ENCODE measurements at places on chromosomes 6 and 20. TPM values are rescaled to one million over a fixed set of nuclear protein-coding genes. Genes with fewer than 3 reads are reported as not detected.

GRCh38 chr6:44072452-44072958, 54.7 kb downstream of the MRPL14 start:
- DNase-seq = no peak

DNA sequence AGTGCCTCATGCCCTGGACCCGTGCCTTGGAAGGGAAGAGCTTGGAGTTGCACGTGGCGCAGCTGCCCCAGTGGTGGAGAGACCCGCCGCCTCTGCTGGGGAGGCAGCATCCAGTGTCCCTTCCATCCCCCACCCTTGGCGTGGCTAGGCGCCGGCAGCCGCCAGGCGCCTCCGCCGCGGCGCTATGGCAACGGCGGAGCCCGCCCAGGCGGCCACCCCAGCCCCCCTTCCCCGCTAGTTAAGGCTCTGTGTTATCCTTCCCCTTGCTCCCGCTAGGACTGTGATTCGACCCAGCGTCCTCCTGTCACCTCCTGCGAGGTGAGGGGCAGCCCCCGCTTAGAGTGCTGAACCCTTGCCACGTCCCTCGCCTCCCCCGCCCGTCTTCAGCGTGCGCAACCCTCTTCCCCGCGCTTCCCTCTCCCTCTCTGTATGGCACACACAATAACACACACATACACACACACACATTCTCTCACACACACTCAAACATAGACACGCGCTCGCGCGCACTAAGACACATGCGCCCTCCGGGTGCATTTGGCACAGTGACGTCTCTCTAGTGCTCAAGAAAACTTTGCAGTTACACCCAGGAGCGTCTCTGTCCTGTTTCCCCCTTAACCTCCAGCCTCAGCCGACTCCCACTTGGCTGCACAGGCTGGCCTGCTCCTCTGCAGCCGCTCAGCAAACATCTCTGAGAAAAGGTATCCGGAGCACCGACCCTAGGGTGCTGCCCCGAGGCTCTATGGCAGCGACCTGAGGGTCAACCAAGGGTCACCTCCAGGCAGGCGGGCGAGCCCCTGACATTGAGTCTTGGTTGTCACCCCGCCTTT, 8.5 kb downstream of the GRIK2 start:
- no peak for DNase-seq

- DNase-seq = no peak
Measured at GRCh38 chr6:84511929-84512328, 252.5 kb downstream of the TBX18 start.

DNA sequence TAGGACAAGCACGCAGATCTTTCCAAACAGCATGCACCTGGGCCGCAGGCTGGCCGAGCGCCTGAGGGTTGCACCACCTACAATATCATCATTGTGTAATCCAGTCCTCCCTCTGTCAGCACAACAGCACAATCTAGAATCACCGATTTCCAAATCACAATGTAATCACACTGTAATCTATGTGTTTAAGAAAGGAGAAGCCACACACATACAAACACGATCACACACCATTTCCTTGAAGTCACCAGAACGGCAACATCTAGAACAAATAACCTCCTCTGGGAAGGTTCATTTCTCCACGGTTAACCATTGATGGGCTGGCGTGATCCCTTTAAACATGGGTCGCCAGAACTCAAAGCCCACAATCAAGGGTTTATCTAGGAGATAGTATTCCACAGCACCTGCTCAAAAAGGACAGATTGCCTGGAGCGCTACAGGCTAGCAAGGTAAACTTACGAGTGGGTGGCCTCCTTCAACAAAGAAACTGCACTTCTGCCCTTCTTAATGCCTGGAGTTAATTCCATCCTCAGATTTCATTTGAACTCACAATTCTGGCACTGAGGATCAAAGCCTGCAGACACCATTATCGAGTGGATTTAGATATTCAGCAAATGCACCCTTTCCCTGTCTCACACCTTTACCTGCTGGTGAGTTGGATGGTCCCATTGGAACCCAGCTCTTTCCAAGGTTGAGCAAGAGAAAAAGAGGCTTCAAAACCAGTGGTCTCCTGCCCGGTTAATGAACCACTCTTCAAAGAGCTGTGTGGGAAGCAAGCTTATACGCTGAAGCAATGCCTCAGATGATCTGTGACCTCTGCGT, 83.8 kb upstream of the FOXQ1 start:
- no peak for DNase-seq

DNA sequence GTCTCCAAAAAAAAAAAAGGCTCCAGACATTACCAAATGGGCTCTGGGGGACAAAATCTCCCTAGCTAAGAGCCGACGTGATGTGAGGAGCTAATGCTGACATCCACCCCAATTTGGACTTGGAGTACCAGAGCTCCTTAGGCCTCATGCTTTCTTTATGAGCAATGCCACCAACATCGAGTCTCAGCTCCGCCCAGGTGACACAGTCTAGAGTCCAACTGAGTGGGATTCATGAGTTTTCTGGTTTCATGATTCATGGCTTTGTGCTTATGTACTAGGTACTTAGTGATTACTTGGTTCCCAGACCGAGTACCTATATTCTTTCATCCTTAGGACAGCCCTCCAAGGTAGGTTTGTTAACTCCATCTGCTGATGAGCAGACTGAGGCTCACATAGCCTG, 4.4 kb downstream of the ANKRD60 start:
- DNase-seq = no peak

DNA sequence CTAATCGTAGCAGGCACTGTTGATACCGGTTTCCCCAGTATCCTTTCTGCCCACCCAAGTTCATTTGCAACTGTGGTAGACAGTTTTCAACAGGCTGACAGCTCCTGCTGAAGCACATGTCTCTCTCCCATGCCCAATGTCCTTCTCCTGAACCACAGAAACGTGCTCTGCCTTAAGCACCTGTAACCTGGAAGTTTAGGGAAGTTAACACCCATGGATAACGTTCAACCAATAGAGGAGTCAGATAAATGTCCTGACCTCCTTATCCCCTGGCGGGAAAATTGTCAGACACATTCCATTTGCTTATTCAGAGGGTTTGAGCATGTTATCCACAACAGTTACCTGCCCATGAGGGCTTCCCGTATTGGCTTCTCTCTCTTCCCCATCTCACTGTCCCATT, 29.8 kb upstream of the MOCS1 start:
- DNase-seq = no peak

GRCh38 chr6:153038378-153039057, 36.0 kb upstream of the MTRF1L start:
- DNase-seq = no peak

DNA sequence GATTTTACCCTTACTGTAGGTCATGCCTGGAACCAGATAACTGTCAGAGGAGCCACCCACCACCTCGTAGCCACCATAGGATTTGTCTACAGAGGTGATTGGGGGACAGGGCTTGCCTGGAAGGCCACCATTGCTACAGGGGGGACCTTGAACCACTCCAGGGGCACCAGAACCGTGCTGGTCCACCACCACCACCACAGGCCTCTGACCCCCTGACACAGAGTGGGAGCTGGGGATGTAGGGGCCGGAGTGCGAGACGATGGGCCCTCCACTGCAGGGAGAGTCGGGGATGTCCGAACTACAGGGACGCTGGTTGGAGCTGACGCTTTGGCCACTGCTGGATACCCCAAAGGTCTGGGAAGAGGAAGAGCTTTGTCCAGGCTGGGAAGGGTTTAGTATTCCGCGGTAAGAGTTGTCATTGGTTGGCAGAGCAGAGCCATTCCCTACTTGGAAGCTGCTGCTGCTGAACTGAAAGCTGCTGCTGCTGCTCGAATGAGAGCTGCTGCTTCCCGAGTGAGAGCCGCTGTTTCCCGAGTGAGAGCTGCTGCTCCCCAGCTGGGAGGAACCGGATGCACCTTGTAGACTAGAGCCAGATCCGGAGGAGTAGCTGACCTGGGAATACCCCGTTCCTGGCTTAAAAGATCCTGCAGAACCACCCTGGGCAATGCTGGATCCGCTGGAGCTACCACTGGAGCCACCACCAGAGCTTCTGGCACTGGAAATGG, 2.2 kb downstream of the PSORS1C1 start:
- DNase-seq = no peak

The SFTA2 gene
- total RNA-seq = not detected

The ADGRF5 gene
- total RNA-seq = 4.9 TPM

The OPRM1 gene
- not detected for total RNA-seq

The PAK1IP1 gene
- total RNA-seq = 5.5 TPM

The TBXT gene
- not detected for total RNA-seq
